Activated naive CD4-positive, alpha-beta T cell treated with anti-CD3 and anti-CD28 coated beads, Interleukin-2, amount 10 ng/mL, durations not matched to agents 7 days and 5 days (primary cell): ENCODE measurements at places on chromosomes 4 and X.
A peak's percentile ranks its signal among the peaks of the same experiment; 100 is the strongest.

DNA sequence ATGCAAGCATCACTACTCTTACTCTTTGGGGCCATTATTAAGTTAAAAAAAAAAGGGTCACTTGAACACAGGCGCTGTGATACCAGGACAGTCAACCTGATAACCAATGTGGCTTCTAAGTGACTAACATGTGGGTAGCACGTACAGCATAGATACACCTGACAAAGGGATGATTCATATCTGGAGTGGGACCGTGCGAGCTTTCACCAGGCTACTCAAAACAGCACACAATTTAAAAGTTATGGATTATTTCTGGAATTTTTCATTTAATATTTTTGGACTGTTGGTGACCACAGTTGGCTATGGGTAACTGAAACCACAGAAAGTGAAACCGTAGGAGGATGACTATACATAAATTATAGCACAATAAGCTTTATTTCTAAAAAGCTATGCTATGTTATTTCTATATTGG is 113.8 kb upstream of the STIM2 start:
- DNase-seq = peak; percentile 24

DNA sequence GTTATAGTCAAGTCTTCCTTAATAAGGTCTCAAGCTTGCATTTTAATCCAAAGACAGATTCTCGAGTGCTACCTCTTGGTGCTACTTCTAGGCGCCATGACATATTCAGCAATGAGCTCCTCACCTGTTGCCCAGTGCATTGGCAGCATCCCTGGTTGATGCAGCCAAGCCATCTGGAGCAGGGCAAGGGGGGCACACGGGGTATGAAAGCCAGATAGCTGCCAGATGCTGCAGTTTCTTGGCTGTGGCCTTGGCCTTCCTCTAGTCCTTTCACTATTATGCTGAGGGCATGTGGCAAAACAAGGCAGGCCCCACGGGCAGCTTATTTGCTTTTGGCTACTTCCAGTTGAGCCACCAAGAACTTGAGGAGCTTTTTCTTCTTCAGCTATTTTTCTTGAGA is 168.6 kb upstream of the PGRMC2 start:
- no peak for DNase-seq

DNA sequence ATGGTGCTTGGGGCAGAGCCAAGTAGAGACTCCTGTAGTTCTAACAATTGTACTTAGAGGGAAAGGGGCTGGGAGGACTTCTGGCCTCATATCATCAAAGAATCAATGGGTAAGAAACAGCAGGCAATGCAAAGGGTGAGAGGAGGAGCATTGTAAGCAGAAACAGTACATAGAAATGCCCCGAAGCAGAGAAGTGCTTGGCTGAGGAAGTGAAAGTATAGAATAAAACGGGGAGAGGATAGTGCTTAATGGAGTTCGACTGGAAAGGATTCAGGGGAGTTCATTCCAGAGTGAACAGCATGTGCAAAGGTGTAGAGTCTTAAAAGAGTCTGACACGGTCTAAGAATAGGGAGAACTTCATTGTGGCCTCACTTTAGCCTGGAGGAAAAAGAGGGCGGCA is 103.0 kb downstream of the SYNPO2 start:
- DNase-seq = no peak

DNA sequence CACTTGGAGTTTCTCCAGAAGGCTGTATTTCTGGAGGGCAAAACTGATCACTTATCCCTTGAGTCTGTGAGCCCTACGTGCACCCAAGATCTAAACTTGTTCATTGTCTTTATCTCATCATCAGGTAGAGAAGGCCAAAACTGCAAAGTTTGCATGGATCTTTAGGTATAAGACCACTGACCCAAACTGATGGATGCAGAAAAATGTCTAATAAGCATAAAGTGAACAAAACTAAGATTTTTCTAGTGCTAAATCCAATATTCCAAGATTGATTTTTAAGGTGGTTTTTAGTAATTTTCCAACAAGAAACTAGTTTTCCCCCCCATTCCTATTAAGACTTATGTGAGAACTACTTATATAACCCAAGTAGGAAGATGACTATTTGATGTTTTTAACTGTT is 2.0 kb downstream of the TMSB15A start:
- DNase-seq = no peak

- DNase-seq = no peak
Observed at GRCh38 chr4:100042235-100042634, 92.2 kb upstream of the H2AZ1 start.

- no peak for DNase-seq
Observed at GRCh38 chr4:32226204-32226603, 1506.0 kb downstream of the PCDH7 start.

DNA sequence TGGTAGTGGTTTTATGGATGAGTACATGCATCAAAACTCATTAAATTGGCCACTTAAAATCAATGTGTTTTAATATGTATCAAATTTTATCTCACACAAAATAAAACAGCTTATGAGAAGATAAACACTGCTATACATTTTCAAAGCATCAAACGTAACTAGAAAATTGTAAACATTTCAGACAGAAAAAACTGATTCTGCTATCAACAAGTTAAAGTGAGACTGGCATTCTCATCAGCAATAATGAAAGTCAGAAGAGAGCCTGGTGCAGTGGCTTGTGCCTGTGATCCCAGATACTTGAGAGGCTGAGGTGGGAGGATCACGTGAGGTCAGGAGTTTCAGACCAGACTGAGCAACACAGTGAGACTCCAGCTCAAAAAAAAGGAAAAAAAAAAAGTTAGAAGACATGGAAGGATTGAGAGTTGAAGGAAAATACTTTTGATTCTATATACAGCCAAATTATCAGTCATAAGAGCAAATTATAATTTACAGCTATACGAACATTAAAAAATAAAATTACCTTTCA is 2.9 kb downstream of the TBCK start:
- no peak for DNase-seq

GRCh38 chrX:95703696-95704095 is 980.9 kb upstream of the DIAPH2 start:
- no peak for DNase-seq

GRCh38 chr4:150215601-150216000 is 137.4 kb downstream of the DCLK2 start:
- no peak for DNase-seq

- no peak for DNase-seq
Observed at GRCh38 chrX:45385757-45386156, 185.1 kb upstream of the DIPK2B start.

- DNase-seq = peak; percentile 38
Observed at GRCh38 chr4:168877511-168878491, 132.3 kb downstream of the CBR4 start.

GRCh38 chrX:130103605-130104004 is 6.7 kb downstream of the ELF4 start:
- DNase-seq = no peak

DNA sequence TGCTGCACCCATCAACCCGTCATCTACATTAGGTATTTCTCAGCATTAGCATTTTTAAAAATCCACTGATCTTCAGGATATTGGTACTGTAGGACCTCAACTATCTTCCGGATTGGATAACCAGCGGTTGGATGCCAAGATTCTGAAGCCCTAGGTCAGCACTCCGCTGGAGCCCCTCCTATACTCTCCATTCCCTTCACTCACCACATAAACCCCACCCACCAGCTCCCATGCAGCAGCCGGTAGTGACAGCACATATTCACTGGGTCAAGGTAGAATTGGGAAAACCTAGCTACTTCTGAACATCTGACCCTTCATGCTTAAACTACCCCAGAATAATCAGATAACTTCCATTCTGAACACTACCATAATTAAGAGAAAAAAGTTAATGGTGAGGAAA is 134.9 kb downstream of the CORIN start:
- no peak for DNase-seq

DNA sequence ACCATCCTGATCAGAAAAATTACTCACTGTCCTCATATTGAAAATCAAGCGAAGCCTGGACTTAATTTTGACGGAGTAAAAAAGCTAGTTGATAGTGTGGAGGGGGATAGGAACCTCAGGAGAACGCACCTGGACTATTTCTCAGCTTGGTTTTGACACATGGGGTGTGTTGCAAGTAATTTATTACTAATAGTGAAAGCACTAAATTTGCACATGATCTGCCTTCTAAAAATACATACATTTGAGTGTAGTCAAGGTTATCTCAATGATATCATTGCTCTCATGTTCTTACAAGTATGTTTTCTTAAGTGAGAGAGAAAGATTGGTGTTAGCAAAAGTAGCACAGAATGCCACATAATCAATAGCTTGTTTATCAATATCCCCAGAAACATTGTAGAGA is 29.5 kb downstream of the LRIT3 start:
- DNase-seq = no peak

DNA sequence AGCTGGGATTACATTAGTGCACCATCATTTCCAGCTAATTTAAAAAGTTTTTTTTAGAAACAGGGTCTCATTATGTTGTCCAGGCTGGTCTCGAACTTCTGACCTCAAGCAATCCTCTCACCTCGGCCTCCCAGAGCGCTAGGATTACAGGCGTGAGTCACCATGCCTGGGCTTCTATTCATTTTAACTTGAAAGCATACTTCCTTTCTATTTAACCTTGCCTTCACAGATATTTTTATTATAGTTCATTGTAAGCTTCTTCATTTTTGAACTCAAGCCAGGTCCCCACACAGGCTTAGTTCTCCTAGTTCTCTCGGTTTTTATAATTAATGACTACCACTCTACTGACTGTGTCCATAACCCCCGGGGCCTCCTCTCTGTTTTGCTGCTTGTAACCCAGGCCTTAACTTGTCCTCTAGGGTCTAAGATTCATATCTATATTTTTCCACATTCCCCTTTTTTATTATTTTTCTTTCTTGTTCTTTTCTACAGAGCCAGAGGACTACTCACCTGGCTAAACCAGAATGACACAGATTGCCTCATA is 50.7 kb downstream of the SNX12 start:
- no peak for DNase-seq

GRCh38 chr4:40241026-40241425 is 44.2 kb downstream of the RHOH start:
- no peak for DNase-seq

DNA sequence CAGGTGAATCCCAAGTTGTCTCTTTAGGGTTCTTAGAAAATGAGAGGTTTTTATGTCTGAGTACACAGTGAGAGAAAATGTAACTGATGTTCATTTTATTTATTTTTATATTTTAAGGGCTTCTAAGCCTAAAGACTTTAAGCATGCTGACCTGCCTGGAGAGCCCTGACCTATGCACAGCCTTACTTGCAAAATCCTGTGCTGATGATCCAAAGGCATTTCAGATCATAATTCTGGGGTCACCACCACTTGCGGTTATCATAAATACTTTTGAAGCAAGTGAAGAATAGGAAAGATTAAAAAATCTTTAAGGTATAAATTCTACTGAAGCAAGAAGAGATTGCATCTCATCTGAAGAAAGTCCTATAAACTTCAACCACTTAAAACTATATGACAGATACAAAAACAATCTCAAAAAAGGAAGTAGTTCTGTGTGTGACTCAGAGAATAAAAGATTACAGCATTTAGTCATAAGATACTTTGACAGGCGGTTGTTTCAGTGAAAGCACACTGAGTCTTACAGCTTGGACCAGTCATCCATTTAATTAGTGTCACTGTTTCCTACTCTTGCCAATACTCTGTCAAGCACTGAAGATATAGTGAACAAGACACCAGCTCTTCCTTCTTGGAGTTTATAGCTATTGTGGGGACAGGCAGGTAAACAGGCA is 245.2 kb upstream of the DIPK2B start:
- DNase-seq = no peak
